ENCODE measurements at places on chromosomes 16 and 17. TPM values are rescaled to one million over a fixed set of nuclear protein-coding genes. Genes with fewer than 3 reads are reported as not detected.

NAGS gene
- 2.9 TPM for total RNA-seq

KRT24 gene
- total RNA-seq = not detected

COA3 gene
- 72.0 TPM for total RNA-seq

CDH15 gene
- total RNA-seq = 0.11 TPM

ZNF652 gene
- total RNA-seq = 6.9 TPM

CPNE7 gene
- 27.7 TPM for total RNA-seq

SLC13A2 gene
- total RNA-seq = not detected

All from uterine smooth muscle cell (primary cell).